ENCODE measurements at places on chromosomes 5 and 9.

DNA sequence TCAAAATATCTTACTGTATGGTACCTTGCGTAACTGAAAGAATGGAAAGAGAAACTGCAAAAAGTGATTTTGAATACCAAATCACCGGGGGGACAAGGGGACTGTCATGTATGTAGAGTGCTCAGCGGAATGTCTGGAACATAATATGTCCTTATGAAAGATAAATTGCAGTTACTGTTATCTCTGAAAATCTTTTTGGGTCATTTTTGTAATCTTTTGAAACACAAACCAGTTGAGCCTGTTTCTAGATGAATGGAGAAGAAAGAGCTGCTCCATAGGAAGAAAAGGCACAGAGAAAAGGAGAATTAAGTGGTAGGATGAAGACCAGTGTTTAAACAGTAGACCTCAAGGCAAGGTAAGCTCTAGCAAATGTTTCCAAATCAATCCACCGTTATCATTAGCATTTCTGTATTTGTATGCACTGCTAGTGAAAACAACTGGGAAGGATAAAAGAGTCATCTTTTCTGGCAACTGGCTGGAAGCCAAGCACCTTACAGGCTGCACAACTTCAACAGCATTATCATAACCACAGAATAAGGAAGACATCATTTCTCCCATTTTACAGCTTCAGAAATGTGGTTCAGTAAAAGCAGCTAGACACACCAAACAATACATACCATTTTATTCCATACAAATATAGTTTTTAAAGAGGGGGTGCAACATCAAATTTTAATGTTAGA, 158.5 kb downstream of the TRPM3 start:
- H3K27ac ChIP-seq: no peak overlapping the region
- no peaks in the 10 kb centered on the region for H3K4me1 ChIP-seq
- no peaks in the 10 kb centered on the region for H3K27me3 ChIP-seq
- no peaks in the 10 kb centered on the region for H3K36me3 ChIP-seq
- no peak for DNase-seq

- no peak overlapping the region for H3K4me3 ChIP-seq
- peaks cover 11% of the 10 kb centered on the region for H3K36me3 ChIP-seq
- no peak overlapping the region for H3K27ac ChIP-seq
- no peak for DNase-seq
Measured at GRCh38 chr5:127549551-127549950, 32.1 kb downstream of the PRRC1 start.

DNA sequence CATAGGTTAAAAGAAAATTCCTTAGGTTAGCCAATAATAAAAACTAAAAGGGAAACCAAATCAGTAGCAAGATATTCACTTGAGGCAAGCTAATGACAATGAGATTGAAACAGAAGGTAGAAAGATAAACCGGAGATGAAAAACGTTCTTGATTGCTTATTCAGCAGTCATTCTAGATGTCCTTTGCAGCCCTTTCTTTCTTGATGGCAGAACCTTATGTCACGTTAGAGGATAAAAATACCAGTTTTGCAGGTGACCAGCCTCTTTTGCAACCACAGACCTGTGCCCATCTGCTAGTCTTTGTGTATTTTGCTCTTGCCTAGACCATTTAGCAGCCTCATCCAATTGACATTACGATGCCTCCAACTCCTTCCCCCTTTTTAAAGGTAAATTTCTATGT, 337.8 kb downstream of the DMAC1 start:
- H3K4me3 ChIP-seq: no peak overlapping the region
- H3K27me3 ChIP-seq: no peaks in the 10 kb centered on the region
- no peak for DNase-seq
- H3K4me1 ChIP-seq: no peaks in the 10 kb centered on the region
- no peaks in the 10 kb centered on the region for H3K36me3 ChIP-seq
- H3K27ac ChIP-seq: no peak overlapping the region

GRCh38 chr5:73120222-73121118, at the start of gene TMEM171:
TMEM171 (plus strand) TSS chr5:73120575; CDS start chr5:73123374, 2,799 bp downstream.
- H3K4me3 ChIP-seq: peak within 1 kb of the TSS; percentile 25
- peaks cover 2% of the 10 kb centered on the region for H3K27me3 ChIP-seq
- no peak for DNase-seq
- no peak within 1 kb of the TSS for H3K27ac ChIP-seq

DNA sequence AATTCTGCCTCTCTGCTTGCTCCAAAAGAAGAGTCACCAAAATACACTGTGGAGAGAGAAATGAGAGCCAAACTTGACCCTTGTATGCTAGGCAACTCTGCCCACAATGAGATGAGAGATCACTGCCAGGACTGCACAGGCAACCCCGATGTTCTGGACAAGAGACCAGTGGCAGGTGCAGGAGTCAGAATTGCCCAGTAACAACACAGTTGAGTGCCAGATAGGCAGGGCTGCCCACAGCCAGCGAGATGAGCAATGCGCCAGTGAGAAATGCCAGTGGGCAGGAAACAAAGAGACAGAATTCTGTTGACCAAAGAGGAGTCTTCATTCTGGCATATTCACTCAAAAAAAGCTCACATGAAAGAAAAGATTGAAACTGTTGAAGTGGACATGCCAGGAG, 570.7 kb downstream of the CAAP1 start:
- H3K36me3 ChIP-seq: no peaks in the 10 kb centered on the region
- H3K27ac ChIP-seq: no peak overlapping the region
- no peak for DNase-seq
- no peaks in the 10 kb centered on the region for H3K27me3 ChIP-seq
- H3K4me1 ChIP-seq: no peaks in the 10 kb centered on the region

GRCh38 chr9:132288966-132289365, 65.8 kb downstream of the SETX start:
- H3K4me1 ChIP-seq: no peaks in the 10 kb centered on the region
- no peaks in the 10 kb centered on the region for H3K27me3 ChIP-seq
- peak overlapping the region; percentile 35 for H3K27ac ChIP-seq
- H3K4me3 ChIP-seq: no peak overlapping the region
- no peak for DNase-seq
- H3K36me3 ChIP-seq: peaks cover 10% of the 10 kb centered on the region

GRCh38 chr9:121303456-121304451, 35.8 kb downstream of the GSN start:
- no peak for DNase-seq
- H3K27ac ChIP-seq: no peak overlapping the region
- no peaks in the 10 kb centered on the region for H3K36me3 ChIP-seq
- no peaks in the 10 kb centered on the region for H3K4me1 ChIP-seq
- no peaks in the 10 kb centered on the region for H3K27me3 ChIP-seq
- no peak overlapping the region for H3K4me3 ChIP-seq

- no peak overlapping the region for H3K4me3 ChIP-seq
- H3K27ac ChIP-seq: no peak overlapping the region
- no peak for DNase-seq
- peaks cover 30% of the 10 kb centered on the region for H3K4me1 ChIP-seq
- H3K27me3 ChIP-seq: peaks cover 29% of the 10 kb centered on the region
Measured at GRCh38 chr5:50965654-50966375, 299.4 kb downstream of the PARP8 start.

GRCh38 chr5:124383693-124384092, 362.7 kb downstream of the ZNF608 start:
- no peaks in the 10 kb centered on the region for H3K4me1 ChIP-seq
- no peak for DNase-seq
- no peak overlapping the region for H3K4me3 ChIP-seq
- H3K27me3 ChIP-seq: no peaks in the 10 kb centered on the region

GRCh38 chr9:136690104-136690805, 3.0 kb upstream of the AGPAT2 start:
- H3K36me3 ChIP-seq: no peaks in the 10 kb centered on the region
- H3K27me3 ChIP-seq: no peaks in the 10 kb centered on the region
- H3K4me3 ChIP-seq: no peak overlapping the region
- no peak overlapping the region for H3K27ac ChIP-seq

GRCh38 chr9:128845186-128845931, 15.8 kb upstream of the SPOUT1 start:
- H3K4me1 ChIP-seq: no peaks in the 10 kb centered on the region
- H3K36me3 ChIP-seq: no peaks in the 10 kb centered on the region
- H3K27me3 ChIP-seq: no peaks in the 10 kb centered on the region
- no peak overlapping the region for H3K4me3 ChIP-seq
- H3K27ac ChIP-seq: no peak overlapping the region

DNA sequence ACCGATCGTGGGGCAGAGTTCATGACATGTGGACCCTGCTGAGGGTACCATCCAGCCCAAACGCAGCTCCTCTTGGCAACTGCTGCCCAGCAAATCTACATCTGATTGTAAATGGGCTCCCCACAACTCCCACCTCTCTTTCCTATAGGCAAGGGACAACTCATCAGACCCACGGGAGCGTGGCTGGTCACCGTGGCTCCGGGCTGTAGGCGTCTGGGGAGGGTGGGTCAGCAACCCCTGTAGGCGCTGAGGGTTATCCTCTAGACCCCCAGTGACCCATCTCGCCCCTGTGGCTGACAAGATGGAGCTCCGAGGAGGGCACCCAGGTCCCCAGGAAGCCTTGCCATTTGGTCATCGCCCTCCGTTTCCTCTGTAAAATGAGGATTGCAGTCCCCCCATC, 122.4 kb downstream of the ZNF354C start:
- H3K27ac ChIP-seq: no peak overlapping the region
- H3K27me3 ChIP-seq: no peaks in the 10 kb centered on the region
- DNase-seq: no peak
- no peak overlapping the region for H3K4me3 ChIP-seq
- no peaks in the 10 kb centered on the region for H3K36me3 ChIP-seq

- H3K4me3 ChIP-seq: no peak overlapping the region
- H3K4me1 ChIP-seq: peaks cover 9% of the 10 kb centered on the region
- DNase-seq: no peak
- H3K36me3 ChIP-seq: peaks cover 5% of the 10 kb centered on the region
- no peak overlapping the region for H3K27ac ChIP-seq
Measured at GRCh38 chr5:133996683-133997252, 8.0 kb downstream of the VDAC1 start.

DNA sequence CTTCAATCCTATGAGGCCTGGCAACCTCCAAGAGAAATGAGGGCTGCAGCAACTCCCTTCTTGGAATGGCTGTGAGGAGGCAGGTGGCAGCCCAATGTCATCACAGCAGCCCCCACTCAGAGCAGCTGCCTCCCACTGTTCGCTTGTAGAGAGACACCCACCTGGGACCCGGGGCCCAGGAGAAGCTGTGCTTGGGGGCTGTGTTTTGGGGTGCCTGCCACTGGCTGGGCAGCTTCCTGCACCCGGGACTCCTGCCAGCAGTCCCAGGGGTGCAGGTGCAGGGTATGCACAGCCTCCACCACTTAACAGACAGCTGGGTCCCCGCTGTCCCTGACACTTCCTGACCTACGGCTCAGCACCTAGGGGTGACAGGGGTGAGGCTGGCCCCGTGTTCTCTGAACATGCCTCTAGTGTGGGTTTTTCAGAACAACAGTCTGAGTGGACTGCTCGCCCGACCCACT, 26.2 kb downstream of the NIPAL4 start:
- H3K27ac ChIP-seq: no peak overlapping the region
- H3K4me1 ChIP-seq: no peaks in the 10 kb centered on the region
- DNase-seq: no peak
- H3K27me3 ChIP-seq: no peaks in the 10 kb centered on the region
- H3K36me3 ChIP-seq: no peaks in the 10 kb centered on the region
- H3K4me3 ChIP-seq: no peak overlapping the region

GRCh38 chr9:130805510-130806326, 29.3 kb upstream of the ABL1 start:
- no peaks in the 10 kb centered on the region for H3K36me3 ChIP-seq
- H3K27me3 ChIP-seq: no peaks in the 10 kb centered on the region
- no peak for DNase-seq
- H3K27ac ChIP-seq: no peak overlapping the region
- no peak overlapping the region for H3K4me3 ChIP-seq

- H3K27ac ChIP-seq: no peak overlapping the region
- H3K4me3 ChIP-seq: no peak overlapping the region
- H3K36me3 ChIP-seq: no peaks in the 10 kb centered on the region
- peaks cover 62% of the 10 kb centered on the region for H3K4me1 ChIP-seq
- no peaks in the 10 kb centered on the region for H3K27me3 ChIP-seq
- DNase-seq: no peak
Measured at GRCh38 chr9:33146298-33146697, 20.8 kb downstream of the B4GALT1 start.

- H3K4me3 ChIP-seq: no peak overlapping the region
- H3K36me3 ChIP-seq: no peaks in the 10 kb centered on the region
- no peaks in the 10 kb centered on the region for H3K4me1 ChIP-seq
- H3K27ac ChIP-seq: no peak overlapping the region
- no peak for DNase-seq
- H3K27me3 ChIP-seq: no peaks in the 10 kb centered on the region
Measured at GRCh38 chr9:135050072-135050990, 37.1 kb upstream of the OLFM1 start.

DNA sequence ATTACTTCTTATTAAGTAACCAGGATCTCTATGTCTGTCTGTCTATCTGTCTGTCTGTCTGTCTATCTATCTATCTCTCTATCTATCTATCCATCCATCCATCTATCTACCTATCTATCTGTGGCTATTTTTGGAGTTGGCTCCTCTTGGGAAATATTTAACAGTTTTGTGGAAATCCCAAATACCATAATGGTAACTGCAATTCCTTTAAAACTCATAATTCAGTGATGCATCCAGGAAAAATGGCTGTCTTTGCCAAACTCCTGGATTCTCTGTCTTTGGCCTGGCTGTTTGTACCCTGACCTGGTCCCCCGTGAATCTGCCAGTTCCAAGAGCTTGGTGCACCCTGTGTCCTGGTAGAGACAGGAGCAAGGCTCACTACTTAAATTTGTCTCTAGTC, 197.0 kb downstream of the PCSK1 start:
- no peaks in the 10 kb centered on the region for H3K27me3 ChIP-seq
- no peak overlapping the region for H3K27ac ChIP-seq
- H3K4me1 ChIP-seq: no peaks in the 10 kb centered on the region
- H3K36me3 ChIP-seq: no peaks in the 10 kb centered on the region
- no peak for DNase-seq

Measured in naive thymus-derived CD4-positive, alpha-beta T cell (primary cell).